Liver (tissue), 10 donors: ENCODE measurements at places on chromosomes 12 and 14. TPM values are rescaled to one million over a fixed set of nuclear protein-coding genes. Genes with fewer than 3 reads are reported as not detected.
A peak's percentile ranks its signal among the peaks of the same experiment; 100 is the strongest.

DNA sequence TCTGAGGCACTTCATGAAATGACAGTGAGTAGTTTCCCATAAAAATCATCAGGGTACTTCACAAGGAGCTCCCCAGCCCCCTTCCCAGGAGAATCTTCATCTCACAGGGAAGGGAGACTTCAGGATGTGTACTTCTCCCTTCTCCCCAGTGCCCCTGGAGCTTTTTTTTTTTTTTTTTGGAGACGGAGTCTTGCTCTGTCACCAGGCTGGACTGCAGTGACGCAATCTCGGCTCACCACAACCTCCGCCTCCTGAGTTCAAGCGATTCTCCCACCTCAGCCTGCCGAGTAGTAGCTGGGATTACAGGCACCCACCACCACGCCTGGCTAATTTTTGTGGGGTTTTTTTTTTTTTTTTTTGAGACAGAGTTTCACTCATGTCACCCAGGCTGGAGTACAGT, 10.4 kb downstream of the ITPK1 start:
- no peak for DNase-seq

- no peak for DNase-seq
Observed at GRCh38 chr12:104957719-104958000, 430 bp downstream of the SLC41A2 start.

- no peak for DNase-seq
Observed at GRCh38 chr14:56630707-56631106, 51.1 kb downstream of the TMEM260 start.

DNA sequence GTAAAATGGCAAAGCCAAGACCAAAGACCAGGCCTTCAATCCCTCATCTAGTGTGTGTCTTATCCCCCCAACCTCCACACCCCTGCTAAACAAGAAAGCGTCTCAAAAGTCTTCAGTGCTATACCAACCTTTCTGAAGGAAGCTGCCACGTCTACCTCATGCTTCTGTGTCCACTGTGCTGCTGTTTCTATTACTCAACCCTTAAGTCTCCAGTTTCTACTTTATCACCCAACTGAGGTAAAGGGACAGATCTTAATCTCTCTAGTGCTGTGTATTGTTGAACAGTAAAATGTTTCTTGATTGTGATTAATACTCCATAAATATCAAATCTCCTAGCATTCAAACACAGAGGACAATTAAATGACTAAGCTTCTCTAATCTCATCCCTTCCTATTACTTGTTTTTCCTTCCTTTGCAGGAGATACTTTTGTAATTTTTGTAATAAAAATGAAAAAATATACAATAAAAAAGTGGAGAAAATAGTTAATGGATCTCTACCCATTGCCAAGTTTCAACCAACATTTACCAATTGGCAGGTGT, 23.3 kb downstream of the BTBD7 start:
- DNase-seq: no peak

Gene GUCY2C
- total RNA-seq: not detected

DNA sequence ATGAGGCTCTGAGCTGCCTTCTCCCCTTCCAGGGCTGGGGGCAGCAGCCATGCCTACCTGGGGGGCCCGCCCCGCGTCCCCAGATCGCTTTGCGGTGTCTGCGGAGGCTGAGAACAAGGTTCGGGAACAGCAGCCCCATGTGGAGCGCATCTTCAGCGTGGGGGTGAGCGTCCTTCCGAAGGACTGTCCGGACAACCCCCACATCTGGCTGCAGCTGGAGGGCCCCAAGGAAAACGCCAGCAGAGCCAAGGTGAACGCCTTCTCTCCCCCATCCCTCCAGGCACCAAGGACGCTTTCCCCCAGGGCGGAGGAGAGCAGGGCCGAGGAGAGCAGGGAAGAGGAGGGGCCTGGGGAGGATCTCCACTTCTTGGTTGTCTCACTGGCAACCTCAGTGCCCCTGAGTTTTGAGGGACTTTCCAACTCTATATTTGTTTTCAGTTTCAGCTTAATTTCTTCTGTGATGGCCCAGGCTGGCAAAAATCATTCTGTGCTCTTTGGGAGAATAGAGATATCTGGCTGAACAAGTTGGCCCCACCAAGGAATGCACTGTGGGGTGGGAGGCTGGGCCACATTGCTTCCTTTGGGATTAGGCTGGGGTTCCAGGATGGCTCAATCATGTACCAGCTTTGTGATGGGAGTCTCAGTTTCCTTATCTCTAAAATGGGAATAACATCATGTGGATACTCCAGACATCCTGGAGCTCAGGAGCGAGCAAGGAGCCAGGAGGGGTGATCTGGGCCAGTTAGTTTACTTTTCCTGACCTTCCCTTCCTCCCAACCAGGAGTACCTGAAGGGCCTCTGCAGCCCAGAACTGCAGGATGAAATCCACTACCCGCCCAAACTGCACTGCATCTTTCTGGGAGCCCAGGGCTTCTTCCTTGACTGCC, 1.2 kb downstream of the KHNYN start:
- DNase-seq: no peak

- DNase-seq: no peak
Observed at GRCh38 chr12:94768398-94769046, 118.2 kb upstream of the TMCC3 start.

Gene IFNG-AS1
- 1.0 TPM for total RNA-seq

DNA sequence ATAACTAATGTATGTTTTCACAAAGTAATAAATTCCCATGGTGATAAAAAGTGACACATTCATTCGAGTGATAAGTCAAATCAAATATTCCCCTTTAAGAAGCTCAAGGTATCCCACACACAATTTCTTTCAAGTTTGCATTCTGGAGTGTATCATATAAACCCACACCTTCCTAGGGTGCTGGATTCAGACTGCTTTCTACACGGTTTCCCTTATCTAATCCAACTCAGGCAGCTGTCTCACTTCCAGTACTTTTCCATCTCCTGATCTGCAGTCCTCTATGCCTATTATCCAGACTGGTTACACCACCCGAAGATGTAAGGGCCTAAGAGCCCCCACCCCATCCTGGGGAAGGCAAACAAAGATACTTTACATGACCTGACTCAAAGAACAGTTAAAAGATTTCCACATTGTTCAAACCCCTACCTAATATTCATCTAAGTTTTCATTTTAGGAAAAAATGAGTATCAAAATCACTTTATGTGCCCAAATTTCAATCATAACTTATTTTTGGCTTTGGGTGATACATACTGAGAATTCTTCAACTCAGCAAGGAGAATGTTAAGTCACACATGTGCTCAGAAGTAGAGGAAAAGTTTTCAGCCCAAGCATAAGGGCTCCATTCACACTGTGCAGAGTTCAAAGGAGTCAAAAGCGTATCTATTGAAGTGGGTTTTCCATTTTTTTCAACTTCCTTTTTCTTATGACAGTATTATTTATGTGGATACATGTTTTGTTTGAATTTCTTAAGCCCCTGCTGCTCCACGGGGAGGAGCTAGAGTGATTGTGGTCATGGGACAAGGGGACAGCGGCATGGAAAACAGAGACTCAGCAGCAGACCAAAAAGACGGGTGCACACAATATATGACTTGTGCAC, 41.8 kb downstream of the CORO1C start:
- peak; percentile 59 for DNase-seq

GRCh38 chr14:75604979-75605851, 26.8 kb downstream of the FLVCR2 start:
- DNase-seq: no peak

Gene CCDC177
- not detected for total RNA-seq

GRCh38 chr12:24038211-24038997, 88.9 kb upstream of the SOX5 start:
- DNase-seq: no peak

Gene RERG
- total RNA-seq: 1.0 TPM

Gene JAG2
- 1.0 TPM for total RNA-seq

Gene SYNJ2BP
- total RNA-seq: 12.4 TPM

Gene MYO1H
- not detected for total RNA-seq

Gene GLI1
- 0.25 TPM for total RNA-seq

DNA sequence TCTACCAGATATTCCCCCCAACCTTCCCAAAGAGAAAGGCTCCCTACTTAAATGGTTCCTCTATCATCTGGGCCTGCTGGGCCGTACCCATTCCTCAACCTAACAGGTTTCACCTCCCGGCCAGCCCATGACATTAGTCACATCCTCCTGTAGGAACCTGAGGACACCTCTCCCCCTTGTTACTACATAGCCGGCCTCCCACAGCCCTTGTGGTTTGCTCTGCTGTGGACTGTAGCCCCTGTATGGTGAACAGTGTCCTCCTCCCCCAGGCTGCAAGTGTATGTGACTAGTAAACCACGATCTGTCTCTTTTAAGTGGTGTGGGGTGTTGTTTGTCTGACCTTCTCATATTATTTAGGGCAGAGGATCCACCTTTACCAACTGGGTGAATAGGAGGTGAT, 371.7 kb downstream of the RGS6 start:
- DNase-seq: no peak
